ENCODE measurements at places on chromosomes 6 and 20.

GRCh38 chr6:90739339-90739738 is 152.5 kb upstream of the MAP3K7 start:
- DNase-seq = no peak

DNA sequence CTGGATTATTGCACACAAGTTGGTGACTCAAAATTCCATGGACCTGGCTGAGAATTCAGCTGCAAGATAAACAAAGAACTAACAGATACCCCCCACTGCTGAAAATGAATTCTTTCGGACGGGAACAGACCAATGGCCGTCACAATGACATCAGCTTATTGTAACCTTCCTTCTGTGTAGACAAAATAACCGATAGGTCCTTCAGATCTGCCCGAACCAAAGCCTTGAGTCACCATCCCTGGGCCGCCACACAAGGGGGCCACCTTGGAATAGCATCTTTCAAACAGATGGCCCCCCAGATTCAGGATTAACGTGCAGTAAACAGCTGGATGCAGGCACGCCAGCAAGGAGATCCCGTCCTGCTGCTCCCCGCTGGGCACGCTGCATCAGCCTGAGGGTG is 214.0 kb upstream of the EXOC2 start:
- DNase-seq = no peak

- DNase-seq = no peak
These were observed 109.3 kb downstream of the RNF144B start for GRCh38 chr6:18496462-18496861.

GRCh38 chr6:63546697-63547096 is 25.6 kb upstream of the LOC128125822 start:
- DNase-seq = no peak

GRCh38 chr20:37833221-37833896 is 69.6 kb upstream of the VSTM2L start:
- no peak for DNase-seq

- no peak for DNase-seq
These were observed 85.0 kb upstream of the KIF25 start for GRCh38 chr6:167912494-167912893.

- DNase-seq = no peak
These were observed 5.5 kb downstream of the TRAF3IP2 start for GRCh38 chr6:111600154-111600553.

DNA sequence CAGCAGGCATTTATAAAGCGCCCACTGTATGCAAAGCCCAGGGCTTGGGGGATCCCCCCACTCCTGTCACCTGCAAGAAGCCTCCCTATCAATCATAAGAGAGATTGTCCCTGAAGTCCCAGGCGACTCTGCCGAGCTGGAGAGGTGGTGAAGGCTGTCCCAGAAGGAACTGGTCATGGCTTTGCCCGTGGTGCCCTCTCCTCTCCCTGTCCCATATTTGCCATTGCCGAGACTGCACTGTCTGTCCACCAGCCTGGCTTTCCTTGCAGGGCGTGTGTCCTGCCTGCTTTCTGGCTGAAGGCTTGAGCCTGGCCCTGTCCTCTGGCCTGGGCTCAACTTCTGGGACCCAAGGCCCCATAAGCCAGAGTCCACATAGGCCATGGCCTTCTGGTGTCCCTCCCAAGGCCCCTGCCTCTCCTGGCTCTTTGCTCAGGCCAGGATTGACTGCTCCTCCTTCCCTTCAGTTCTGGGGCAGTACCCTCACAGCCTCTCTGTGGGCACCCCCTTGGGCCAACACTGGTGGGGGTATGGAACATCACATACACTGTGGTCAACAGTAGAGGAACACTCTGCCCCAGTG is 46.9 kb downstream of the CPXM1 start:
- DNase-seq = no peak

DNA sequence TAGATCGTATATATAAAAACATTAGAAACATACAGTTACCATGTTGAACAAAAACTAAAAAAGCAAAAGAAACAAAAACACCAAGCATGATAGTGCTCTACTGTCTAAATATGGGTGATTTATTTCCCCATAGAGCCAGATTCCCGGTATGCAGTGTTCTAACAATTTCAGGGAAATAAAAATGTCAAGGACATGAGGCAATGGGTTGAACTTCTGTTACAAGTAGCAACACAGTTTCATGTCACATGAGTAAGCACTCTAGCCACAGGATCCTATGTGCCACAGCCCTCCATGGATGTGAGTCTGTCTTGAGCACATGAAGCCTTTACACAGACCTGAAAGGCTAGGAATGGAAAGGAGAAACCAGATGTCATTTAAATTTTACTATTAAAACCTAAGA is 96.0 kb downstream of the MAP3K5 start:
- no peak for DNase-seq

DNA sequence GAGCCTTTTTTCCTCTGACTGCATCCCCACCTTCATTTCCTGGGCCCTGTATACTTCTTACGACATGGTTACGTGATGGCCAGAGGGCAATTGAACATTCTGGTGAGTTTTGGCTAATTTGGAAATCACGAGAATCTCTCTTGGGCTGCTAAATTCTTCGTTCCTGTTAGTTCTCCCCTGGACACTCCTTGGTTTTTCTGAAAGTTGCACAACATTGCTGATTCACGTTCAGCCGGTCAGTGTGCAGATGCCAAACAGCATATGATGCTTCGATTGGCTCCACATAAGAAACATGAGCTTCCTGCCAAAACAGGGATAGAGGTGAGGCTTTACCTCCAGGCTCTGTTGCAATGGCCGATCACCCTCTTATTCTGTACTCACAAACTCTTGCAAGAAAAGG is 119.4 kb upstream of the LY86 start:
- DNase-seq = no peak

DNA sequence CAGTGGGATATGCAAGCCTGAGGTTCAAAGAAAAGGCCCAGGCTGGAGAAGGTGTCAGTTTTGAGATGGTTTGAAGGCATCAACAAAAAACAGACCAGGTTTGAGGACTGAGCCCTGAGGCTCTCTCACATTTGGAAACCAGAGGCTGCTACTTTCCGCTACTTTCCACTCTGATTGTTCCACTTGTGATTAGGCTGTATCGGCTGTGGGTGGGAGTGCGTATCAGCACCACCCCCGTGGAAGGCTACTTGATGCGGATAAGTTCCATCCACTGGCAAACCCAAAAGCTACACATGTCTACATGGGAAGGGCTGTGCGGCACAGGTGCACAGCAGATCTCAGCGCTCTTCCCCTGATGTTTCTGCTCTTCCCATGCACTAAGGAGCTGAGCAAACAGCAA is 198.7 kb downstream of the GMPR start:
- peak; percentile 46 for DNase-seq

DNA sequence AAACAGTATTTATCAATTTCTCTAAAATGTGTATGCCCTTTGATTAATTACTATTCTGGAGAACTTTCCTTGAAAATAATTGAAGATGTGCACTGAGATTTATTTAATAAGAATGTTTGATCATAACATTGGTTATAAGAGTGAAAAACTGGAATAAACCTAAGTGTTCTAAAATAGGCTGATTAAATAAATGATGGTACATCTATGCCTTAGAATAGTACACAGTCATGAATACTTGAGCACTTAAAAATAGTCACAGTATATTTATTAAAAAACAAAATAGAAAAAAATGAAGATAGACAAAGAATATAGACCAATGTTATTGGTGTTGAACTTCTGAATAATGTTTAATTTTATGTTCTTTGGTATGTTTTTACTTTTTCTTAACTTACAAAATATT is 93.0 kb downstream of the ZNF217 start:
- DNase-seq = no peak

DNA sequence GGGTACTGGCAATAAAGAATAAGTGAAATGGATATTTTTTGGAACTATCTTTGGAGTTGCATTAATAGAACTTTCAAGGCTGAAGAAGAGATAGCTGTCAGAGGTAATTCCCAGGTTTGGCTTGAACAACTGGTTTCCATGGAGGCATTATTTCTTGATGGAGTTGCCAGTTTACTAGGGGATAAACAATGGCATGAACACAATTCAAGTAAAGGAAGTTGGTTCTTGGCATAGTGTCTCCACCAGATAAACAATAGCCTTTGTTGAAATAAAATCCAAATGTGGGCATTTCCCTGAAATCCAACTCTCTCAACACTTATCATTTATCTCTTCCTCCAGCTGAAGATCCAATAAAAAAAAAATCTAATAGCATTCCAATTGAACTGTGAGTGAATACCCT is 454.9 kb downstream of the C6orf118 start:
- no peak for DNase-seq

GRCh38 chr20:51120868-51121267 is 98.0 kb upstream of the KCNG1 start:
- DNase-seq = no peak

DNA sequence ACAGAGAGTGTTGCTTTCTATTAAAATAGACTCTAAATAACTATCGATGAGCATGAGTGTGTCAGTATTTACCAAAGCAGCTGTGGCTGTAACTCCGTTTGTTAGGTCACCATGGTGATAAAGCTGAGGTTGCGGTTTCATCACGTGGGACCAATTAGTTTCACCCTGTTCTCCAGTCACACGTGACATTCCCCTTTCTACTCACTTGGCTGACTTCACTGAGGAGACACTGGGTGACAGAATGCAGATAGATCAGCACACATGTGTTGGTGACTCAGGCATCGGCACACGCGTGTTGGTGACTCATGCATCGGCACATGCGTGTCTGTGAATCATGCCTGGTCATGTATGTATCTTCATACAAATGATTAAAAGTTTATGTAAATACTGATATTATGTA is 285.4 kb downstream of the THBS2 start:
- no peak for DNase-seq

DNA sequence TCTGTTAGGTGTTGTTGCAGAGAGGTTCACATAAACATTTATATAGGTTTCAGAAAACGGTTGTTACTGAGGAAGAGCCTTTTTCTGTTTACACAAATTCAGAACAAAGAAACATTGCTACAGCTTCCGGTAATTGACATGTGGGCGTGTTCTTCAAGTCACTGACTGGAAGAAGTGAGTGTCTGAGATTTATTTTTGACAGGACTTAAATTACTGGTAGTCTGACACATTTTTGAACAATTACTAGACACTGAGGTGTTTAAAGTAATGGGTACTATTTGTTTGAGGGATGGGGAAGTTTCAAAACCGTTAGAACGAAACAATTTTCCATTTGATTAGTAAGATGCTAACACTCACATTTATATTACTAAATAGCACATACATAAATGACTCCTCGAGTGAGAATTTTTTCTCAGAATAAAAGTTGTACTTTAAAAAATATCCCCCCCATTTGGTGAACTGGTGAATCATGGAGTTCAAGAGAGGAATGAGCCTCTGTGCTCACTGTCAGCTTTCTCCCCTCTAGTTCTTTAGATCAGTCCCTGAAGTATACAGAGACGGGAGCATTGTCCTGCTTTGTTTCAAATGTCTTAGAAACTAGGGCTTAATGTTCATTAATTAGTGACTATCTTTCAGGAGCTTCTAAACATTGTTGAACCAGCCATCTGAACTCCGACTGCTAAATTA is 98.7 kb downstream of the TSHZ2 start:
- DNase-seq = no peak

DNA sequence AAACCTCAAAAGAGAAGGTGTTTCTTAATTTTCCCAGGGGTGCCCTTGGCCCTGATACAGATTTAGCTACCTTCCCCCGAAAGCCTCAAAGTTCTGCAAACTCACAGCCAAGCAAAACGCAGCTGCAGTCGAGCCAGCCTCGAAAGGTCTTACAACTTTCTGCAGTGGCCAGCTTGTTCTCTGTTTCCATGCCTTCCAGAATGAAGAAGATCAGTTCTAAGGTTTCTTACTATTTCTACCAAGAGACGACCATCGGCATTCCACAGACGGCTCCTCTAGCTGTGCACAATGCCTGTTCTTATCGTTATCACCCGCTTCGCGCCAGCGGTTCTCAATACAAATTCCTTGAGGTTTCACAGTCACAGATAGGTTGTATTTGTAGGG is 28.5 kb upstream of the CCR6 start:
- no peak for DNase-seq

GRCh38 chr20:44057698-44058675 is 129.0 kb downstream of the JPH2 start:
- no peak for DNase-seq

DNA sequence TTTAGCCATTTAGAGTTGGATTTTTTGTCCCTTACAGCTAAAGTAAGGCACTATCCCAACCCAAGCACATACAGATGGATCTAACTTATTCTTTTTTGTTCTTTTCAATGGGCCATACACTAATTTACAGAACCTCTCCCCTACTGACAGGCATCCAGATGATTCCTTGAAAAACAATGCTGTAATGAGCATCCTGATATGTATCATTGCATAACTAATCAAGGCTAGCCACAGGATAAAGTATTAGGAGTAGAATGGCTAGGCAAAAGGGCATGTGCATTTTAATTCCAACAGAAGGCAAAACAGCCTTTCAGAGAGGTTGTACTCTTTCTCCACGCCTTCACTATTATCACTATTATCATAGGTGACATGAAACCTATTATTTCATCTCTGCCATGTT is 54.1 kb downstream of the ELOVL5 start:
- DNase-seq = no peak

- no peak for DNase-seq
These were observed 20.1 kb downstream of the KCNQ2 start for GRCh38 chr20:63452341-63452740.

DNA sequence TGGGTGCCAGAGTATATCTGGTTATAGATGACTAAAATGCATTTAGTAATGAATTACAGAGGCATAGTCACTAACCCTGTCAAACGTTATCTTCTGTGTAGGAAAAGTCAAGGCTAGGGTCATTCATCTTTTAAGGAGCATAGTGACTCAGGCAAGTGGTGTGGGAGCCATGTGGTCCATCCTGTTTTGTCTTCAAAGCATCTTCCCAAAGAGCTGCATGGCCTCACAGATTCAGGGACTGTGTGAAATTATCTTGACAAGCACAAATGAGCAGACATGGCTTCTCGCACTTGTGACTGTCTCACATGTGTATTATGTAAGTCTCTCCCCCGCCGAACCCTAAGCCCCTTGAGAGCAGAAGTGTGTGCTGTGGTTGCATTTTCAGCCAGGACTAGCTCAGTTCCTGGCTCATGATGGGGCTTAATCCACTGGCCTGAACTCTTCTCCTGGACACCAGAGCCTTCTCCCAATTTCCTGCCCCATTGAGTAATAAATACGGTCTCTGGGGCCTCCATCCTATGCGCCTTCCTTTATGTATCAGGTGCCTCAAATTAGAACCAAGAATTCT is 769.1 kb downstream of the QKI start:
- no peak for DNase-seq

DNA sequence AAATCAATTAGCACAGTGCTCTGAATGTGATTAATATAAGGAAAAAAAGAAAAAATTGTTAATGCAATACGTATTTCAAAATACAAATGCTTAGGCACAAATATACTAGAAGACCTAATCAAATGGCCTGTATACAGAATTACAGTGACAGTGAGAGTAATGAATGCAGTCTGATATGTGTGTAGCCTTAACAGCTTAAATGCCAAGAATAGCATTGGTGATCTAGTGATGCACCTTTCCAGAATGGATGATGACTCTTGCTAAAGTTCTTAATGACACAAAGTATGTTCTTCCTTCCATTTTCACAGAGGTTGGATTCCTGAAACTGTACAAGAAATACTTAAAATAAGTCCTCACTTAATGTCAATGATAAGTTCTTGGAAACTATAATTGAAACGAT is 131.0 kb downstream of the CDKAL1 start:
- no peak for DNase-seq

GRCh38 chr6:21654361-21654760 is 60.8 kb downstream of the SOX4 start:
- DNase-seq = no peak

- DNase-seq = no peak
These were observed 106.9 kb downstream of the JPH2 start for GRCh38 chr20:44080064-44080463.

GRCh38 chr6:42453654-42454427 is 2.1 kb upstream of the TRERF1 start:
- no peak for DNase-seq

- DNase-seq = no peak
These were observed 126.4 kb downstream of the CEP57L1 start for GRCh38 chr6:109221543-109222195.
